ENCODE measurements at places on chromosomes 7 and 10. TPM values are rescaled to one million over a fixed set of nuclear protein-coding genes. Genes with fewer than 3 reads are reported as not detected.

The DLG5 gene
- polyA plus RNA-seq = 42.0 TPM

The PRLHR gene
- 0.03 TPM for polyA plus RNA-seq

The LRRD1 gene
- polyA plus RNA-seq = 0.11 TPM

The MAT1A gene
- 0.87 TPM for polyA plus RNA-seq

The NUB1 gene
- polyA plus RNA-seq = 73.1 TPM

The PAPOLB gene
- 0.13 TPM for polyA plus RNA-seq

The SGPL1 gene
- polyA plus RNA-seq = 57.4 TPM

The SFTPA1 gene
- polyA plus RNA-seq = not detected

The PLPP4 gene
- 6.2 TPM for polyA plus RNA-seq

The HBP1 gene
- polyA plus RNA-seq = 101 TPM

The SPDYE2B gene
- polyA plus RNA-seq = 3.2 TPM

The KIF11 gene
- polyA plus RNA-seq = 31.1 TPM

The EPHA1 gene
- polyA plus RNA-seq = 16.3 TPM

The AFAP1L2 gene
- 40.2 TPM for polyA plus RNA-seq

The IFIT3 gene
- polyA plus RNA-seq = 15.7 TPM

- DNase-seq = no peak
Measured at GRCh38 chr10:75630746-75631145, 199.3 kb downstream of the LRMDA start.

- DNase-seq = no peak
Measured at GRCh38 chr7:136617176-136617575, 251.3 kb upstream of the CHRM2 start.

GRCh38 chr10:10792681-10793080, 225.0 kb upstream of the CELF2 start:
- DNase-seq = no peak

GRCh38 chr10:104872691-104873090, 231.6 kb downstream of the SORCS3 start:
- no peak for DNase-seq

DNA sequence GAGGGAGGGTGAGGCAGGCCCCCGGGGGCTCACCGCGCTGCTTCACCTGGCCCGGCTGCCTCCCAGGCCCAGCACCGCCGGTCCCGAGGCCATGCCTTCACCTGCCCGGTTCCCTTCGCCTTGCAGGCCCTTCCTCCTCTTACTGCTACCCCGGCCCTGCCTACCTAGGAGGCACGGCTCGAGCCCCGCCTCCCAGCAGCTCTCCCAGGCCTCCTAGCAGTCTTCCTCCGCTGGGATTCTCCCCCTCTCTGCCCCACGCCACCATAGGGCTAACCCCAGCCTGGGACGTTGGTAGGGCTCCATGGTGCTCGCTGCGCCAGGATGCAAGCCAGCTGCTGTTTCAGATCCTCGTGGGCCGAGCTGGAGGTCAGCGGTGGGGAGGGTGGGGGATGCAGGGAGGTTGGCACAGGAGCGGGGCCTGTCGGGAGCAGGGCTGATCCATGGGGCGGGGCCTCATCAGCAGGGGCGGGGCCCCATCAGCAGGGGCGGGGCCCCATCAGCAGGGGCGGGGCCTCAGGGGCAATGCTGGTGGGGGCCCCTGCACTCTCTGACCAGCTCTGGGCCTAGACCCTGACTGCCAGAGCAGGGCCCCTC, 63.3 kb downstream of the RASGEF1A start:
- DNase-seq = no peak

- DNase-seq = no peak
Measured at GRCh38 chr10:97796651-97797050, 24.9 kb upstream of the SFRP5 start.

GRCh38 chr10:3484306-3485056, 300.5 kb downstream of the KLF6 start:
- DNase-seq = no peak

DNA sequence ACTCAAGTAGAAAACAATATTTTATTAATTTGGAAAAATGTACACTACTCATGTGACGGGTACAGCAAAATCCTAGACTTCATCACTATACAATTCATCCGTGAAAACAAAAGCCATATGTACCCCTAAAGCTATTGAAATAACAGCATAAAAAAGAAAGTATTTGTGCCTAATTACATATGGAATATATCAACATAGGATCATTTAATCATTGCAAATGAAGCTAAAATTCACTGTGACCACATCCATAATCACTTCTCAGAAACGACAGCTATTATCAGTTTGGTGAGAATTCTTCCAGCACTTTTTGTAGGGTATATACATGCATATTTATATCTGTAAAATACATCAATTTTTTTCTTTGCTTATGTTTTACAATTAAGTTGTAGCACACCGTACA, 128.0 kb downstream of the ARL4A start:
- no peak for DNase-seq

GRCh38 chr7:18808026-18808425, 309.4 kb downstream of the TWIST1 start:
- DNase-seq = no peak

GRCh38 chr10:80064120-80064886, 14.2 kb upstream of the TMEM254 start:
- DNase-seq = no peak

GRCh38 chr7:2670720-2671391, 17.1 kb upstream of the AMZ1 start:
- no peak for DNase-seq

- DNase-seq = no peak
Measured at GRCh38 chr7:150587551-150587950, 20.4 kb downstream of the GIMAP4 start.

- no peak for DNase-seq
Measured at GRCh38 chr10:85420501-85421191, 945.9 kb downstream of the GRID1 start.

DNA sequence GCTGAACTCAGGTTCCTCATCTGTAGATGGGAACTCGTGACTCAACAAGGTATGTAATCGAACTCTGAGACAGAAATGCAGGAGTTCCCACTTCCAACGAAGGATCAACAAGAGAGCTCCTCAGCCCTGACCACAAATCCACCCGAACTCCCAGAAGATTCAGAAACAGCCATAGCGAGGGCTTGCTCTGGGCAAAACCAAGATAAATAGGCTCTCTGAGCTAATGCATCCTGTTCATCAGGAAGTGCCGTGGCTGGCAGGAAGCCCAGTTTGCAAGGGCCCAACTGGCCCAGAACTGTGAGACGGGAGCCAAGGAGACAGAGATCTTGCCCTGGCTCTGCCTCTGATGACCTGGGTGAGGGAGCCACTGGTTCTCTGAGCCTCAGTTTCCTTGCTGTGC, 141.7 kb upstream of the PFKP start:
- DNase-seq = no peak

GRCh38 chr7:6244021-6244420, 28.4 kb downstream of the CYTH3 start:
- DNase-seq = no peak

DNA sequence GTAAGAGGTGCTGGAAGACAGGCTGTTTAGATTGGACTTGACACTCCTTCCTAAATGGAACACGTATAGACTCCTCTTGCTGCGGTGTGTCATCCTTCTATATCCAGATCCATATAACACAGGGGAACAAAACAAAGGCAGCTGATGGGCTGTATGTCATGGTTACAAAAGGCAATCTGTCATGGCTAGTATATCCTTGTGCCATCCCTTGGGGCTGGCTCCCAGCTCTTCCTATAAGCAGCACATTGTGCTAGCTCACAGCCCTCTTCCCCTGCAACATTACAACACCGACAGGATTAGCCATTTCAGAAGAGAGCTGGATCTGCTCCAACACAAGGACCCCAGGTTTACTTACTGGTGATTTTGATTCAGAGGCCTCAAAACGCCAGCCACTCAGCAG, 15.3 kb downstream of the LIPK start:
- no peak for DNase-seq

DNA sequence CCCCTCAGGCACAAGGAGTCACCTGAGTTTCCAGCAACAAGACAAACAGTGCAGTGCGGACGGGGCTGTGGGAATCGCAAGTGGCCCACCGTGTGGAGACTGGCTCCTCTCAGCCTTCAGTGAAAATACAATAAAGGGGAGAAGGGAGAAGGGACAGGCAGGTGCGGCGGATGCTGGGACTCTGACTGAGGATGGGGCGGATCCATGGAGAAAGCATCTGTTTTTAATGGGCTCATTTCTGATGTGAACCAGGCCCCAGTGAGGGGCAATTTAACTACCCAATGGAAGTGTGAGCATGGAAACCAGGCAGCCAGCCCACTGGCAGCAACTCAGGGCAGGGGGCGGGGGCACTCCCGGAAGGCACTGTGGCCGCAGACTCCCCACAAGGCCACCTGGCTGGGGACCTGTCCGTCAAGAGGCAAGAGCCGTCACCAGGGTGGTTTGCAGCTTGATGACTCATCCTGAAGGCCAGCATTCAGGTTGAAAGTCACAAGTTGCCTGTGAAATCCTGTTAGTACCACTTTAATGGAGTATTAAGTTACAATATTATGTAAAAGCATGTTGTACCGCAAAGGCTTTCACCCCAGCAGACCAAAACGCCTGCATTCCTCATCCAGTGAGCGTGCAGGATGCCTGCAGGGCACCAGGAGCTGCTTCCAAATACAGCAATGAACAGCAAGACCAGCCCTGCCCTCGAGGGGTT, 476.4 kb downstream of the PTPRN2 start:
- DNase-seq = no peak

- peak; percentile 23 for DNase-seq
Measured at GRCh38 chr10:119786117-119786769, 60.4 kb downstream of the INPP5F start.

DNA sequence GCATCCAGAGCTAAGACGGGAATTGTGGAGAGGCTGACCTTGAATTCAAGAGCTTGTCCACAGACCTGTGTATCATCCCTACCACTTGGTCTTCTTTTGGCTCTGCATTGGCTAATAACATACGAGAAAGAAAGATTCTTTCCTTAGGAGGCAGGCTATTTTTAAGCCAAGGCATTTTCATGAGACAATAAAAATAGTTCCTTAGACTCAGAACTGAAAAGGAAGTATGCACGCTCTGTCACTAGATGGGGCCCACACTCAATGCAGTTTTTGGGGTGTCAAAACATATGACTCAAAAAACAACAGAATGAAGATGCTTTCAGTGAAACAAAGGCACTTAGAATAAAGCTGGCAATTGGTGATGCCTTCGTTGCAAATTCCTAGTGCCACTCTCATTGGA, 265.9 kb upstream of the DGKB start:
- DNase-seq = no peak

DNA sequence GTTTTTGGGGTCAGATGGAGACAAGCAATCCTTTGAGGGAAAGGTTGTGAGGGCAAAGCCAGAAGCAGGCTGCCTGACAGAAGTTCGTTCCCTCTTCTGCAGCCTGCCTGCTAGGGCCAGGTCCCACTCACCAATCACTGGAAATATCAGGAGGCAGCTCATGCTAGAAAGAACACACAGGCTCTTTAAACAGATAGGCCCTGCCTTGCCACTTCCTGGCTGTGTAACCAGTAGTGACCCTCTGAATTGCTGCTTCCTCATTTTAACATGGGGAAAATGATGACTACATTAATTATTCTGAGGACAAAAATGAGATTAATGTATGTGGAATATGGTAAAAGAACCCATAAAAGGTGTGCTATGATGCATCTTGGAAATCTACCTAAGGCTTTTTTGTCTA, 50.5 kb upstream of the MRLN start:
- no peak for DNase-seq

DNA sequence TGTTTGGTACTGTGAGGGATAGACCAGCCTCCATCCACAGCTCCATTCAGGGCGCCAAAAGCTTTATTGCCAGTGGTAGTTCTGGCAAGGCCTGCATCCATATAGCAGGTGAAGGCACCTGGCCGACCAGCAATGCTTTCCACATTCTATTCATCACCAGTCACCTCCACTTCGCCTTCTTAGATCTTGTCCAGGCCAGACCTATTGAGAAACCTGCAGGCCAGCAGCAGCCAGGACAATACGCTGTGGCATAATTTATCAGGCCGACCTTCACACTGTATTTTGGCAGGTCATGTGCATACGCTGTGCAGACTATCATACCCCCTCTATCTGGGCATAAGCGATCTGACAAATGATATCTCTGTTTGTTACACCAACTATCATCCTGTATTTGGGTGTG, 15.2 kb upstream of the KNDC1 start:
- no peak for DNase-seq

DNA sequence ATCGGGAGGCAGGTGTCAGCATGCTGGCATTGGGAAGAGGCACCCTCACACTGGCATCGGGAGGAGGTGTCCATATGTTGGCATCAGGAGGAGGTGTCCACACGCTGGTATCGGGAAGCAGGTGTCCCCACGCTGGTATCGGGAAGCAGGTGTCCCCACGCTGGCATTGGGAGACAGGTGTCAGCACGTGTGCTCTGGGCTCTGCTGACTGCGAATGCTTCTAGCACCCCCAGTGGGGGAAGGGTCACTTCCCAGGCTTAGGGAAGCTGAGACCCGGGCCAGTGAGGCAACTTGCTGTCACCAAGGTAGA, 92.5 kb upstream of the IKZF1 start:
- DNase-seq = no peak

DNA sequence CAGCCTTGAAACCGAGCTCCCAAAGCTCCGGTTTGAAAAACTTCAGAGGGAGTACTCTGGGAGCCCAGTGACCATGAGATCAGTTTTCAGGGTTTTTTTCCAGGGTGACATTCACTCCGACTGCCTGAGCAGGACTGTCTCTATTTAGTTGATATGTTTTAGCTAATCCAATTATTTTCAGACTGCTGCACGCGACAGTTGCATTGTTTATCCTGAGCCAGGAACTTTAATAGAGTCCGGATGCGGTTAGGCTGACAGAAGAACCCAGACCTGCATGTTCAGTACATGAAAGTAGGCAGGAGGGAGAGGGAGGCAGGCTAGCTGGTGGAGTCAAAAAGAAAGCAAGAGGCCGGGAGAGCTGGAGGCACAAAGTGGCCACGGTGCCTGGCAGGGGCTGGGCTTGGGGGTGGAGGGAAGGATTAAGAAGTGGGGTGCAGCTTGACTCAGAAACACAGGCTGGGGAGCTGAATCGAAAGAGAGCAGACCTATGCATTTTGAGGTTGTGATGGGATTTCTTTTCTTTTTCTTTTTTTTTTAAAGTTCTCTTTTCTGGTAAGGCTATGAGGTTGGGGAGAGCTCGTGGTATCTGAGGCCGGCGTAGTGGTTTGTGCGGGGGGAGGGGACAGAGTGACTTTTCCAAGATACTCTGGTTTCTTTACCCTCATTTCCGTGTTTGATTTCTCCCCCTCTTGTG, 5.7 kb downstream of the GATA3 start:
- no peak for DNase-seq

Data from left renal cortex interstitium (tissue), 4 donors.